GM12891 (cell line): ENCODE measurements at places on chromosomes 7 and 10.

GRCh38 chr10:90579602-90580242, 278.1 kb downstream of the HTR7 start:
- DNase-seq: no peak

DNA sequence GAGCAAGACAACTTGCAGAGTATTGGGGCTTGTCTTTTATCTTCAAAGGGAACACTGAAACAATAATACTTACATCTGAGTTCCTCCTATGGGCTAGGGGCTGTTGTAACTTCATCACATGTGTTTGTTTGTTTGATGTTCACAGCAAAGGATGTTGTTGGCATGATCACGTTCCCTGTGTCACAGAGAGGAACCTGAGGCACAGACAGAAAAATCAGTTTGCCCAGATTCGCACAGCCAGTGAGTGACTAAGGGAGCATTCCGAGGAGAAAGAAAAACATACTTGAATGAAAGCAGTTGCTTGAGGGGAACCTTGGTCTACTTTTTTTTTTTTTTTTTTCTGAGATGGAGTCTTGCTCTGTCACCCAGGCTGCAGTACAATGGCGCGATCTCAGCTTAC, 87.2 kb upstream of the PFKP start:
- no peak for DNase-seq

- DNase-seq: no peak
Measured at GRCh38 chr10:126256864-126257263, 131.4 kb downstream of the ADAM12 start.

DNA sequence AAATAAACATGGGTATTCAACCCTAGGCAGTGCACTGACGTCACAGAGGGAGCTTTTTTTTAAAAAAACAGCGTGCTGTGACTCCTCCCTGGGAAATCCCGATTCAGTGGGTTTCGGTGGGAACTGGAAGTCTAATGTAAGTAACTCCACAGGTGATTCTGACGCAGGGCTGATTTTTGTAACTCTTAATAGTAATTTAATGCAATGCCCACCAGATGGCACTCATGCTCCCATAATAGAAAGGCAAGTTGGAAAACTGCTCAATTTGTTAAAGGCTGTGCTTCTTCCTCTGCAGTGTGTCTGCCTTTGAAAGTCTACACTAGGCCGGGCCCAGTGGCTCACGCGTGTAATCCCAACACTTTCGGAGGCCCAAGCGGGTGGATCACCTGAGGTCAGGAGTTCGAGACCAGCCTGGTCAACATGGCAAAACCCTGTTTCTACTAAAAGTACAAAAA, 10.9 kb upstream of the RSU1 start:
- no peak for DNase-seq

DNA sequence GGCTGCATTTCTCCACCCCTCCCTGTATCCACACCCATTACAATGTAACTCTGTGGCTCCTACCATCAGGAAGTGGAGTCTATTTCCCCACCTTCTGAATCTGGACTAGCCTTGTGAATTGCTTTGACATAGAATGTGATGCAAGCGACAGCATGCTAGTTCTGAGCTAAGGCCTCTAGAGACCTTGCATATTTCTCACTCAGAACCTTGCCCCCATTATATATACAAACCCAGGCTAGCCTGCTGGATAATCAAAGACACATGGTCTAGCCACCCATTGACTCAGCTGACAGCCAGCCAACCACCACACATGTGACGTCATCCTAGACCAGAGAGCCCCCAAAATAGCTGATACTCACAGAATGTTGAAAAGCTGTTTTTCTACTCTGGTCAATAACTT, 77.9 kb downstream of the CCDC71L start:
- DNase-seq: no peak

DNA sequence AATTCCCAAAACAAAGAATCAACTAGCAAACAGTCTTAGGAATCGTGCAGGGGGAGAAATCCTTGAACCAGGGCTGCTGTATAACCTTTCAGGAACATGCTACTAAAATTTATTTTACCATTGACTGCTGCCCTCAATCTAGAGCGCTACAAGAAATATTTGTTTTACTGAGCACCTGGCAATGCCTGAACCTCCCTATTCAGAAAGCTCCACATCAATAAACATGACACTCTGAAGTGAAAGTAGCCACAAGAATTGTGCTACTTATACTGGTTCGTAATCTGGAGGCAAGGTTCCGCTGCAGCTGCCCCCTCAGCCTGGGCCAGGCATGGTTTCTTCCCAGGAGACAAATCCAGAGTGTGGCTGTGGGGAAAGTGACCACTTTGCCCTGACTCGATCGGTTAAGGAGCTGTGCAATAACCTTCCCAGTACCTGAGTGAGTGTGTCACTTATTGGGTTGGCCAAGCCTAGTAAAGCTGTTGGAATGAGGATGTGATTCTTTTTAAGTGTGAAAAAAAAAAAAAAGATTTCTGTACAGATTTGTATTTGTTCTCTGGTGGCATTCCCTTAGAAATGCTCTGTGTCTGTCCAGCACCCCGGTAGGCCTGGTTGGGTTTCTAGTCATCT, 7.7 kb downstream of the VWA2 start:
- no peak for DNase-seq

DNA sequence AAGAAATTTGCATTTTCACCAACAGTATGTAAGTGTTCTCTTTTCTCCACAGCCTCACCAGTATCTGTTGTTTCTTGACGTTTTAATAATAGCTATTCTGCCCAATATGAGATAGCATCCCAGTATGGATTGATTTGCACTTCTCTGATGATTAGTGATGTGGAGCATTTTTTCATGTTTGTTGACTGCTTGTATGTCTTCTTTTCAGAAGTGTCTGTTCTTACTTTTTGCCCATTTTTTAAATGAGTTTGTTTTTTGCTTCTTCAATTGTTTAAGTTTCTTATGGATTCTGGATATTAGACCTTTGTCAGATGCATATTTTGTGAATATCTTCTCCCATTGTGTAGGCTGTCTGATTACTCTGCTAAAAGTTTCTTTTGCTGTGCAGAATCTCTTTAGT, 12.2 kb upstream of the TPK1 start:
- DNase-seq: no peak

DNA sequence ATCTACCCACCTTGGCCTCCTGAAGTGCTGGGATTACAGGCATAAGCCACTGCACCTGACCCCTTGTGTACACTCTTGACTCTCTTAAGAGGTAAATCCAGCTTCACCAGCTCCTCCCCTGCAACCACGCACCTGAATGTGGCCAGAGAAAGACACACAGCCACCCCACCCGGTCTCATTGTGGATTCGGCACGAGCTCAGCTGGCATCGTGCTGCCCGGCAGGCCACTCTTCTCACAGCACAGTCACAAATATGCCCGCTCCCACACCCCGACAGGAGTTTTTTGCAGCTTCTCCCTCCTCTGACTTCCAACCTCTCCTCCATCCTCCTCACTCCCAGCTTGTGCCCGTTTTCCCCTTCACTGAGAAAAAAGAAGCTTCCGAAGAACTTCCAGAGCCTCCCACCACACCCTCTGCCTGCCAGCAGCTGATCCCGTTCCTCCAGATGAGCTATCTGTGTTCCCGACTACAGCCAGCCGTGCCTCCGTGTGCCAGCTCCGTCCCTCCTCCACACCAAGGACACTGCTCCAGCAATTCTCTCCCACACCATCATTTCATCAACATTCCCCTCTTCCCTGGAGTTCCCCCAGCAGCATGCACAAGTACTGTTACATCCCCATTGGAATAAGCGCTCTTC, 8.0 kb upstream of the SMARCD3 start:
- DNase-seq: no peak
